Aorta (tissue), 5 donors: ENCODE measurements at places on chromosomes 16 and 17.

DNA sequence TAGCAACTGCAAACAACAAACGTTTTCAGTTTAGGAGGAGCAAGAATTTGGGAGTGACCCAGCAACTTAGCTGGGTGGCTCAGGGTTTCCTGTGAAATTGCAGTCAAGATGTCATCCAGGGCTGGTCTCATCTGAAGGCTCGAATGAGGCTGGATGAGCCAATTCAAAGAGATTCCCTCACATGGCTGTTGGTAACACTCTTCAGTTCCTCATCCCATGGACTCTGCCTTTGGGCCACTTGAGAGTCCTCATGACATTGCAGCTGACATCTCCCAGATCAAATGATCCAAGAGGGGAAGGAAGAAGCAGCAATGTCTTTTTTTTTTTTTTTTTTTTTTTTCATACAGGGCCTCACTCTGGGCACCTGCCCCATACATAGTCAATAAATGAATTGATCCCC lies 26.3 kb downstream of the UBALD1 start:
- no peaks in the 10 kb centered on the region for H3K4me1 ChIP-seq
- H3K27ac ChIP-seq: no peak overlapping the region
- no peaks in the 10 kb centered on the region for H3K36me3 ChIP-seq
- no peak for DNase-seq
- peaks cover 2% of the 10 kb centered on the region for H3K27me3 ChIP-seq
- H3K4me3 ChIP-seq: no peak overlapping the region

- H3K4me1 ChIP-seq: peaks cover 3% of the 10 kb centered on the region
- H3K36me3 ChIP-seq: no peaks in the 10 kb centered on the region
- H3K27me3 ChIP-seq: no peaks in the 10 kb centered on the region
- H3K4me3 ChIP-seq: no peak overlapping the region
Observed at GRCh38 chr17:82527898-82528297, 8.4 kb downstream of the FOXK2 start.

- DNase-seq: no peak
- H3K27me3 ChIP-seq: no peaks in the 10 kb centered on the region
- no peaks in the 10 kb centered on the region for H3K4me1 ChIP-seq
Observed at GRCh38 chr16:82655072-82655714, 28.4 kb downstream of the CDH13 start.

GRCh38 chr17:79087428-79088143 lies 13.0 kb downstream of the ENGASE start:
- H3K27ac ChIP-seq: no peak overlapping the region
- H3K27me3 ChIP-seq: no peaks in the 10 kb centered on the region
- H3K36me3 ChIP-seq: peaks cover 4% of the 10 kb centered on the region

DNA sequence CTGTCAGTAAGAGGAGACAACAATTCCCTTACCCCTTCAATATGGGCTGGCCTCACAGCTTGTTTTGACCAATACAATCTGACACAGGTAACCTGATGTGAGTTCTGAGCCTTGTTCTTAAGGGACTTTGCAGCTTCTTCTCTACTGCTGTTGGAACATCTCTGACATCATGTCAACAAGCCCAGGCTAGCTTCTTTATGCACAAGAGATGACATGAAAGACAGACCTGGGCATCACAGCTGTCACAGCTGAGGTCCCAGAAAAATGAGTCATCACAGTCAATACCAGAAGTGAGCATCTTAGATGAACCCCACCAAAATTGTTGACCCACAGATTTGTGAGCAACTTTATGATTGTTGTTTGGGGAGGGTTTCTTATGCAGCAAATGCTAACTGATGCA lies 431.7 kb upstream of the PSMD7 start:
- H3K27ac ChIP-seq: no peak overlapping the region
- no peak overlapping the region for H3K4me3 ChIP-seq
- no peaks in the 10 kb centered on the region for H3K27me3 ChIP-seq
- no peaks in the 10 kb centered on the region for H3K4me1 ChIP-seq
